Activated naive CD4-positive, alpha-beta T cell treated with Interleukin-2 at 50 U/mL for 16 hours (primary cell): ENCODE measurements at places on chromosomes 3 and 15.

DNA sequence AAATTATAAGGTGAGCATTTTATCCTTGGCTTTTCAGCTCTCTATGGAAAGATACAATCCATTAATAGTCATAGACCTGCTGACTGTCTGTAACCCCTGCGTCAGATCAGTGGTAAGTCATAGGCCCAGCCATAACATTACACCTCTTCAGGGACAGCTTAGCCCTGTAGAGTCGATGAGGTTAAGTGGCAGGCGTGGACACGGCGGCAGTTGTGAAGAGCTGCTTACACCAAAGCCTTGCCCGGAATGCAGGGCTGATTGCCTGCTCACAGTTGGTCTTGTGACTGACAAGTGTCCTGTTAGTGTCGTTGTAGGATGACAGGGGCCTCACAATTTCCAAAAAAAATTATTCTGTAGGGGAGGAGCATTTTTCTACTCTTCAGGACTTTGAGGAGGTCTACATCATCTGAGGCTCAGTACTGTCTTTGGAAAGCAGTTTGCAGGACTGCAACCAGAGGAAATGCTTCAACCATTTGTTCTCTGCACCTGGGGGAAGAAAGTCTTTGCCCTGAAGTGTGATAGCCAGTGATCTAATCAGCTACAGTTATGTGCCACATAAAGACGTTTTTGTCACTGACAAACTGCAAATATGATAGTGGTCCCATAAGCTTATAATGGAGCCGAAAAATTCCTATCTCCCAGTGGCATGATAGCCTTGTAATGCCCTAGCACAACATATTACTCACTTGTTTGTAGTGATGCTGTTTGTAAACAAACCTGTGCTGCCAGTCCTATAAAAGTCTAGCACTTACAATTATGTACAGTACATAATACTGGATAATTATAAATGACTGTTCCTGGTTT, 14.9 kb upstream of the SELENOT start:
- DNase-seq, result no peak

DNA sequence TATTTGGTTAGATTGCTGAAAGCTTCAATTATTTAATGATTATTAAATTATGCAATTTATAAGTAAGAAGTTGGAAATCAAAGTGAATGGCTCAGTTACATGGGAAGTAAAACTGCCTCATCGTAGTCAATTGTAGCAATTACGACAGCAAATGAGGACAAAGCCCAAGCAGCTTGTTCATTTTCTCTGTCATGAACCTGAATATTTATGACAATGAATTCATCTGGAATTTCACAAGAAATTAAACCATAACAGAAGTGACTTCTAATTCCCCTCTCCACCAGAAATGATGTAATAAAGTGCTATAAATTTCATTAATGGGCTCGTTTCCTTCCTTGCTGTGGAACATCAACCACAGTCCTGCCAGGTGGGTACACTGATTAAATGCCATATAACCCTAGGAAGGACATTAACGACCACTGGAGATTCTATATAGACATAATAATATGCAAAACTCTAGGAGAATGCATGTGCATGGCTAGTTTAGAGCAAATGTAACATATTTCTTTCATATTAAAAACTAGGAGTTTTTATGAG, 273.8 kb upstream of the DCBLD2 start:
- no peak for DNase-seq

DNA sequence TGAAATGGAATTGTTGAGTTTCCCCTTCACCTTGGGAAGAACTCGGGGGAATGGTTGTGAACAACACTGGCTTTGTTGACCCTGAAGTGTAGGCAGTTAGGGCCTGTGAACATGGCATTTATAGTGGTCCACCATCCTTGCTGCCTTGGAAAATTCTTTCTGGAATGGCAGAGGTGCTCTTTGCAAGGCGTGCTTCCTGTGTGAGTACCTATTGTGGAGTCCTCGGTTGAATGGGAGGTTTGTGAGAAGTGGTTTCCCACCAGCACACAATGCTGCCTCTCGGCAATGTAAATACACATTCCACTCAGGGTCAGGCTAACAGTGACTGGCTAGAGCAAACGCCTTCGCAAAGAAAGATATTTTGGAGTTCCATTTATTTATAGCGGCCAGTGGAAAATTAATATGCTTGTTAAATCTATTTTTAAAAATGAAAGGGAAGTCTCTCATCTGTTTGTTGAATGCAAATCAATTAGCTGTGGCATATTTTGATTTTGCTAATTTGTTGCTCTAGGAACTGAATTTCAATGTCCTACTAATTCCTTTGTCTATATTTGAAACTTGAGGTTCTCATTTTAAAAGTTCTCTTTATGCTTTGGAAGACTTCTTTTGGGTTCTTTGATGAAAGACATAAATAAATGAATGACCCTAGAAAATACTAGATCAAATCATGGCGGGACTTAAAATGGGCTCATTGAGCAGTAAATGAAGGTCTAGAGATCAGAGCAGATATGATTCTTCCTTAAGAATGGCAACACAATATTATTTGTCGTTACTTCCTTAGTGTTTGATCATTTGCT, 59.5 kb downstream of the FNDC3B start:
- DNase-seq, result no peak

GRCh38 chr3:179610066-179610465, 5.5 kb downstream of the NDUFB5 start:
- DNase-seq, result no peak

DNA sequence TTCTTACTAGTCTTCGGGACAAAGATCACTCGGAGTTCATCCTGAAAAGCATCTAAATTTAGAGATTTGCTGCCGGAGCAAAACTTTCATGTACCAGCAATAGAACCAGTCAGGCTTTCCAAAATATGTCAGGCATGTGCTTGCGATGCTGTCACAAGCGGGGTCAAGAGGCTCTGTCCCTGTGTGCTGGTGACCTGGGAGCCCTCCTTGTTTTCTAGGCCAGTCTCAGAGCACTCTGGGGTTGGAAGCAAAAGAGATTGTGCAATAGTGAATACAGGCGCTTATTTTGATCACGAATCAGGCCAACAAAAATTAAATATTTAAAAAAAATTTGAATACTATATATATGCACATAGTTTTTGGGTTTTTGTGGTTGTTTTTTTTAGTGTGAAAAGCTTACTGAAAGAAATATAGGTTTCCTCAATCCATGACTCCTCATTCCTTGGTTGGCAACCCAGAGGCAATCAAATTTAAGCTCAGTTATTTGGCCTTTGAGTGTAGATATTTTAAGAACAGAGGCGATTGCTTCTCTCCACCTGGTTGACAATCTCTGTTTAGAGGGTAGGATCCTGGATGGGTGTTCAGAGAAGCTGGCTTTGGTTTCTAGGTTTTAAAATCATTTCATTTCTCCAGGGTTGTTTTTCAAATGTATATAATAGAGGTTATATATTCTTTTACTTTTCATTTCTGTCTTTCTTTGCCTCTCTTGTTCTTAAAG, 8.4 kb upstream of the KLHL24 start:
- no peak for DNase-seq

- no peak for DNase-seq
These were observed 4.1 kb upstream of the TGM5 start for GRCh38 chr15:43270676-43271306.

DNA sequence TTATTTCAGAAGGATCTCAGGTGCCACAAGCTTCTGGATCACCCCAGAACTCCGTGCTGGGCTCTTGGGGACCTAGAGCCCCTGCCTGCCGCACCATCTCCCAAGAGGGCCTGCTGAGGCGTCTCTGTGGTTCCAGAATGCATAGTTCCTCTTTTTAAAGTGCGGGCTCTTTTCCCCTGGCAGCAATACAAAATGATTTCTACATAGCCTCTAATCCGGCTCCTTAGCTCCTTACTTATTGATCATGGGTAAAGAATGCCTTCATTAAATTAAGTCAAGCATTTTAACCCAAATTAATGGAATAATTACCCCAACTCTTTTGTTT, 121.9 kb downstream of the ATP10A start:
- DNase-seq, result no peak
